Endodermal cell (in vitro differentiated cells): ENCODE measurements at places on chromosomes 13 and 19. TPM values are rescaled to one million over a fixed set of nuclear protein-coding genes. Genes with fewer than 3 reads are reported as not detected.

Gene BICRA
- 21.1 to 30.6 TPM (median 30.0 TPM) in 3 replicates for total RNA-seq

Gene ZFP36
- 23.4 to 59.5 TPM (median 24.4 TPM) in 3 replicates for total RNA-seq

Gene ZNF835
- total RNA-seq = 0.25 and 0.42 TPM in 2 replicates

Gene CLIP3
- 19.7 to 21.8 TPM (median 20.1 TPM) in 3 replicates for total RNA-seq

Gene PRR12
- 38.8 to 69.6 TPM (median 65.6 TPM) in 3 replicates for total RNA-seq

Gene PRDX2
- total RNA-seq = 409 and 429 TPM in 2 replicates

- DNase-seq = peak; percentile 81
- no peak overlapping the region for H3K27ac ChIP-seq
- H3K4me3 ChIP-seq = no peak overlapping the region
Measured at GRCh38 chr19:42420055-42420544, 7.1 kb downstream of the LIPE start.

- H3K4me1 ChIP-seq = no peaks in the 10 kb centered on the region
- no peak for DNase-seq
- H3K27me3 ChIP-seq = no peaks in the 10 kb centered on the region
- no peak overlapping the region for H3K27ac ChIP-seq
- no peak overlapping the region for H3K4me3 ChIP-seq
Measured at GRCh38 chr19:14487370-14488125, 8.4 kb downstream of the GIPC1 start.

DNA sequence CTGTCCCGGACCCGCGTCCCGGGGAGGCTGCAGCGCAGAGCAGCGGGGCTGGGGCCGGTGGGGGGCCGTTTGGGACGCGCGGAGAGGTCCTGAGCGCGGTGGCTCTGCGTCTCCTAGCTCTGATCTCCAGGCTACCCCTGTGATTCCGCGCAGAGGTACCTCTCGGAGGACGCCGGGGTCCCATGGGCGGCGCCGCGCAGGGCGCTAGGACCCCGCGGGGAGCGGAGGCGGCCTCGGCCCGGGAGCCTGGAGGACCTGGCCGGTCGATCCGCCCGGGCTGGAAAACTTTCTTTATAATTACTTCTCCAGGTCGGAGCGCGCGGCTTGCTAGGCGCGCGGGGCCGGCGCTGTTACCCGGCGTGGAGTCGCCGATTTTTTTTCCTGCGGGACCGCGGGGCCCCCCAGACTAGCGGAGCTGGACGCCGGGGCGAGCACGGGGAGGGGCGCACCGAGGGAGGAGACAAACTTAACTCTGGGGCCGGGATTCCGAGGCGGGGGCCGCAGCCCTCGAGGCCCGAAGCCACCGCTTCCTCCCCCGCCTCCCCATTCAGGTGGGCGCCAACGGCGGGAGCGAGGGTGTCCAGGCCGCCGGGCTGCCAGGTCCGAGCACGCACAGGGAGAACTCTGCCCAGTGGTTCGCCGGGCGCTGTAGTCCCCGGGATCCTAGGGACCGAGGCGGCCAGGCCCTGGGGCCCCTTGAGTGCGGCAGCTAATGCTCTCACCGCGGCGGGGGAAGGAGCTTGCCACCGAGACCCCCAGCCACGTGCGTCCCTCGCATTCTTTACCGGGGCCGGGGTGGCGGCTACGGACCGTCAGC is 848 bp upstream of the CEBPA start:
- DNase-seq = peak; percentile 88
- peak overlapping the region; percentile 77 for H3K4me3 ChIP-seq
- no peak overlapping the region for H3K27ac ChIP-seq
- H3K36me3 ChIP-seq = no peaks in the 10 kb centered on the region

- H3K36me3 ChIP-seq = no peaks in the 10 kb centered on the region
- no peak overlapping the region for H3K4me3 ChIP-seq
- H3K27me3 ChIP-seq = no peaks in the 10 kb centered on the region
- H3K27ac ChIP-seq = no peak overlapping the region
- DNase-seq = no peak
Measured at GRCh38 chr13:34720618-34721017, 221.5 kb upstream of the NBEA start.

GRCh38 chr13:63514886-63515285 is 2099.2 kb upstream of the PCDH20 start:
- H3K27me3 ChIP-seq = no peaks in the 10 kb centered on the region
- H3K27ac ChIP-seq = no peak overlapping the region
- no peaks in the 10 kb centered on the region for H3K36me3 ChIP-seq
- no peak for DNase-seq

DNA sequence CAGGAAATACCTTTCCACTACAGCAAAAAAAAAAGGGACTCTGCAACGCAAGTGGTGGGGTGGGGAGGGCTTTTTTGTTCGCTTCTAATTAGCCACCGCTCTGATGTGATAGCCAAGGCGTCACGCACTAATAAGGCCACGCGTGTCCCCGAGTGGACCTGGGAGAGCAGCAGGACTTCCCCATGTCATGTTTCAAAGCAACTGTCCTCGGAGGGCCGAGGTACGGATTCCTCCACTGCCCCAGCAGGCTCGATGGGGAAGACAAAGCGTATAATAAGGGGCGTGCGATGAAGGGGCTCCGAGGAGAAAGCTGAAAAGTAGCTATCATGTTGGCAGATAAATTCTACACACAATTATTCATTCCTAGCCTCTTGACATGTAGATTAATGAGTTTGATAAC is 179.7 kb upstream of the ZNF507 start:
- H3K27me3 ChIP-seq = no peaks in the 10 kb centered on the region
- H3K4me1 ChIP-seq = no peaks in the 10 kb centered on the region
- no peaks in the 10 kb centered on the region for H3K36me3 ChIP-seq
- H3K4me3 ChIP-seq = no peak overlapping the region
- DNase-seq = no peak

- no peaks in the 10 kb centered on the region for H3K4me1 ChIP-seq
- no peaks in the 10 kb centered on the region for H3K27me3 ChIP-seq
- no peak for DNase-seq
- H3K36me3 ChIP-seq = no peaks in the 10 kb centered on the region
Measured at GRCh38 chr13:67283637-67284036, 53.5 kb upstream of the PCDH9 start.

- peak; percentile 92 for DNase-seq
- peaks cover 52% of the 10 kb centered on the region for H3K27me3 ChIP-seq
- no peaks in the 10 kb centered on the region for H3K4me1 ChIP-seq
Measured at GRCh38 chr19:40217027-40217810, 965 bp downstream of the TTC9B start.
